ENCODE measurements at places on chromosomes 12 and 14. TPM values are rescaled to one million over a fixed set of nuclear protein-coding genes. Genes with fewer than 3 reads are reported as not detected.

DNA sequence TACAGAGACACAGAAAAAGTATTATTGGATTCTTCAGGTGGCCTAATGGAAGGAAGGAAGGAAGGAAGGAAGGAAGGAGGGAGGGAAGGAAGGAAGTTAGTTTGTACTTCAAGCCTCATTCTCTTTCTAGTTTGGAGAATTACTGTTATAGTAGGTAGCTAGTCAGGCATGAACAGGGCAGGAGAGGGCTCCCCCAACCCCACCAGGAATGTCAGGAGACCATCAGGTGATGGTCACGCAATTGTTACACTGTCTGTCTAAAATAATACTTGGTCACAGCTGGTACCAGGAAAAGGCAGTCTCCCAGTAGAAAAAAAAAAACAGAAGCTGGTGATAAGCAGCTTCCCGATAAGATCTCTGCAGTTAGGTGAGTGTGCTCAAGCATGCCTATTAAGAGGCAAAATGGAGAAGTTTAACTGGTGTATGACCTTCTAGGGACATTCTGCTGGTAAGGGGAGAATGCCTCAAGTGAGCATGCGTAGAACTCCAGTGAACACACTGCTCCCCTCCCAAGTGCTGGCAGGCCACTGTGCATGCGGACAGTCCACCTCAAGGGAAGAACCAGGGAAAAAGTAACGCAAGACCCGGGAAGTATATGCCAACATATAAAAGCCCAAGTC, 358.4 kb upstream of the SOX5 start:
- H3K27ac ChIP-seq = no peak overlapping the region
- H3K36me3 ChIP-seq = no peaks in the 10 kb centered on the region
- no peaks in the 10 kb centered on the region for H3K4me1 ChIP-seq
- DNase-seq = no peak

DNA sequence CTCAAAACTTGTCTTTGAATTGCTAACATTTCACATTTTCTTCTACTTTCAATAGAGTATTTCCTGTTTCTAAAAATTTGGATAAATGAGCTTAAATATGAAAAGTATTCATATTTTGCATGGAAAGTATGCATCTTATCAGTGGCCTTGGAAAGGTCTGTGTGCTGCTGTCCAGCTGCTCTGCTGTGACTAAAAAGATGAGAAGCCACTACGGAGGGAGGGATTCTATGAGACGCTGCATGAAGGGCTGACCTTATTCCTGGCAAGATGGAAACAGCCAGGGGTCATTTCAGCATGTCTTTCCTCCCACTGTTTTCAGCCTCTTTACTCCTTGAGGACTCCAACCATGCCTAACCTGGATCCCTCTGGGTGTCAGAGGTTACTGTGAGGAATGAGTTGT, 13.0 kb downstream of the PIWIL1 start:
- no peaks in the 10 kb centered on the region for H3K36me3 ChIP-seq
- H3K27me3 ChIP-seq = peaks cover 32% of the 10 kb centered on the region
- no peak overlapping the region for H3K27ac ChIP-seq
- H3K4me1 ChIP-seq = no peaks in the 10 kb centered on the region
- no peak overlapping the region for H3K4me3 ChIP-seq

- H3K36me3 ChIP-seq = no peaks in the 10 kb centered on the region
- no peak overlapping the region for H3K4me3 ChIP-seq
- peak overlapping the region; percentile 86 for H3K27ac ChIP-seq
- H3K4me1 ChIP-seq = peaks cover 26% of the 10 kb centered on the region
Observed at GRCh38 chr12:105705765-105706164, 375.3 kb downstream of the C12orf75 start.

- no peak overlapping the region for H3K4me3 ChIP-seq
- no peak for DNase-seq
- H3K4me1 ChIP-seq = peaks cover 19% of the 10 kb centered on the region
- no peaks in the 10 kb centered on the region for H3K36me3 ChIP-seq
- H3K27me3 ChIP-seq = peaks cover 16% of the 10 kb centered on the region
- no peak overlapping the region for H3K27ac ChIP-seq
Observed at GRCh38 chr14:71204231-71204630, 297.0 kb downstream of the PCNX1 start.

DNA sequence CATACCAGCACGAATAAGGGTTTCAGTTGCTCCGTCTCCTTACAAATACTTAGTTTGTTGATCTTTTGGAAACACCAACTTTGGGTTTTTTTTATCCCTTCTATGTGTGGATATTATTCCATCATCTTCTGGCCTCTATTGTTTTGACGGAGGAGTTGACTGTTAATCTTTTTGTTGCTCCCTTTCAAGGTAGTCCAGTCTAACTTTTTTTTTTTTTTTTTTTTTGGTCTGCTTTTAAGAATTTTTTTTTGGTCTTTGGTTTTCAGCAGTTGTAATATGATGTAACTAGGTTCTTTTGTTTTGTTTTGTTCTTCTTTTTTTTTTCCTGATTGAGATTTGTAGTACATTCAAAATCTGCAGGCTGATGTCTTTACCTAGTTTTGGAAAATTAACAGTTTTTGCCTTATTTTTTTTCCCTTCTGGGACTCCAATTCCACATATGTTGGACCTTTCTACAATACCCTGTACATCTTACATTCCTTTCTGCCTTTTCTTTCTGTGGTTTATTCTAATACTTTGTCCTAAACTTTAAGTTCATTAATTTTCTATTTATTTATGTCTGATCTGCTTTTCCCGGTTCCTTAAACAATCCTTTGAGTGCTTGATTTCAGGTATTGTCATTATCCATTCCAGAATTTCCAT, 54.9 kb downstream of the DNAH10 start:
- H3K27ac ChIP-seq = no peak overlapping the region
- peaks cover 5% of the 10 kb centered on the region for H3K27me3 ChIP-seq
- no peaks in the 10 kb centered on the region for H3K4me1 ChIP-seq
- no peak for DNase-seq
- H3K4me3 ChIP-seq = no peak overlapping the region

- peaks cover 5% of the 10 kb centered on the region for H3K36me3 ChIP-seq
- H3K4me1 ChIP-seq = peaks cover 11% of the 10 kb centered on the region
- H3K27me3 ChIP-seq = no peaks in the 10 kb centered on the region
- no peak overlapping the region for H3K4me3 ChIP-seq
- no peak for DNase-seq
Observed at GRCh38 chr12:31386364-31386777, 60.4 kb upstream of the SINHCAF start.

Gene ACOT2
- 48.5 TPM for total RNA-seq

- peaks cover 1% of the 10 kb centered on the region for H3K36me3 ChIP-seq
- H3K4me3 ChIP-seq = no peak overlapping the region
- H3K27me3 ChIP-seq = peaks cover 15% of the 10 kb centered on the region
- H3K4me1 ChIP-seq = no peaks in the 10 kb centered on the region
- DNase-seq = no peak
Observed at GRCh38 chr12:59322473-59322872, 273.4 kb upstream of the SLC16A7 start.

Gene RNASE9
- not detected for total RNA-seq

DNA sequence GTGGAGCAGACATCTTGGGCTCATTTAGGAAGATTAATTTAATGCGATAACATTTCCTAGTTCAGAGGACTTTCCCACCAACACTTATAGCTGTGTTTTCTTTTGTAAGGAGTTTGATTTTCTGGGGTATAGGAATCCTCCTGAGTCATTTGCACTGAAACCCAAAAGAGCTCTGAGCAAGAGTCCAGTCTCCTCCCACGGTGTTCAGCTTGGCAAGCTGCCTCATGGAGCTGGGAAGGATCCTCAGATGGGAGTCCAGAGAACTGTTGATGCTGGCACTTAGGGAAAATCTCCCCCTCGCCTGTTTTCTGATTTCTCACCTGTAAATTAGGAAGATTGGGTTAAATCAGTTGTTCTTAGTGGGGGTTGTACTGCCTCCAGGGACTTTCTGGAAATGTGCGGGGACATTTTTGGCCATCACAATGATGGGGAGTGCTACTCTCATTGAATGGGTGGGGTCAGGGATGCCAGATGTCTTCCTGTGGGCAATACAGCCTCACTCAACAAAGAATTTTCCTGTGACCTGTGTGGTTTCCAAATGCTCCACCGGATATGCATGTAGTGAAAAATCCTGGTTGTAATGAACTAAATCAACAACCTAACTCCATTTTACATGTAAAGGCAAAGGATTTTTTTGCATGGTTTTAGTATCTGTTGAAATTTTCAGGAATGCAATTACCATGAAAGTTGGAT, 150.6 kb downstream of the ADCK1 start:
- no peak for DNase-seq
- no peaks in the 10 kb centered on the region for H3K27me3 ChIP-seq
- no peak overlapping the region for H3K27ac ChIP-seq
- peaks cover 5% of the 10 kb centered on the region for H3K4me1 ChIP-seq
- peaks cover 3% of the 10 kb centered on the region for H3K36me3 ChIP-seq

- DNase-seq = no peak
- peaks cover 5% of the 10 kb centered on the region for H3K36me3 ChIP-seq
- H3K4me1 ChIP-seq = no peaks in the 10 kb centered on the region
- H3K4me3 ChIP-seq = no peak overlapping the region
- H3K27me3 ChIP-seq = no peaks in the 10 kb centered on the region
Observed at GRCh38 chr12:26554332-26554731, 278.7 kb downstream of the ITPR2 start.

DNA sequence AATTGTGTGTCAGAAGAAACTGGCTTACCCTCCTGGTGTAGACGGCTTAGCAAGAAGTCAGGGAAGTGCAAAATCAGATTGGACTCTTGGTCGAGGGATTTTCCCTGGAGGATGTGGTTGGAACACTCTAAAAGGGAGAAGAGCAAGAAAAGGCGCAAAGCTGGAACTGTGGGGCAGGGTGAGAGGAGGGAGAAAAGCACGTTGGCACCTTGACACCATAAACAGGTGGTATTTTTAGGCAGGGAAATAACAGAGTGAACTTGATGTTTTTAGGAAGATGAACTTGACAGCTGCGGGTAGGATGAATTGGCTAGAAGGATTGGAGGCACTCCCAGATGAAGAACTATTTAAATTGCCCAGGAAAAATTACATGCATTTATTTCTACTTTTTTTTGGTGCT, 67.7 kb downstream of the HCAR2 start:
- no peak overlapping the region for H3K4me3 ChIP-seq
- H3K4me1 ChIP-seq = peaks cover 4% of the 10 kb centered on the region
- DNase-seq = no peak
- no peaks in the 10 kb centered on the region for H3K27me3 ChIP-seq

Gene RDH11
- 63.3 TPM for total RNA-seq

DNA sequence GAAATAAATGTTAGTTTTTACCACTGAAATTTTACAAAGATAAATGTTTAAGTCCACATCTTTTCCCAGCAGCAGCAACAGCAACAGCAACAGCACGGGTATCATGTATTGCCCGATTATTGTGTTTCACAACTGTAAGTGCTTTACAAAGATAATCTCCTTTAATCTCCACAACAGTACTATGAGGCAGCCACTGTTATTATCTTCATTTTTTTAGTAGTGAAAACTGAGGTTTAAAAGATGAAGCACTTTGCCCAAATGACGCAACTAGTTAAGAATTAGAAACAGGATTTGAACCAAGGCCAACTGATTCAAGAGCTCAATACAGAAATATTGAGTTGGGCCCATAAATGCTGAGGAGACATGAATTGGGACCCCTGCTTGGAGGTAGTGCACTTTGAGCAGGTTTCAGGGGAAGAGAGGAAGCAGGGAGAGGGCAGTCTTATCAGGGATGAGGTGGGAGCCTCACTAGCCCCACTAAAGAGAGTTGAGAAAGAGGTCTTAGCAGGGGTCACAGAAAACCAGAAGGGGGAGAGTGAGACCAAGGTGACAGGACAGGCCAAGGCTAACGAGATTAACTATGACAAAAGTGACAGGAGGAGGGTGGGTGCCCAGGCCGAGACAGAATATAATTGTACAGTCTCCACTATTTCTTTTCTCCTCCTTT, 15.3 kb downstream of the KRT2 start:
- no peak overlapping the region for H3K27ac ChIP-seq
- DNase-seq = no peak
- peaks cover 57% of the 10 kb centered on the region for H3K27me3 ChIP-seq
- no peaks in the 10 kb centered on the region for H3K36me3 ChIP-seq
- no peak overlapping the region for H3K4me3 ChIP-seq

Measured in chondrocyte (in vitro differentiated cells).